ENCODE measurements at places on chromosomes 16 and 17. TPM values are rescaled to one million over a fixed set of nuclear protein-coding genes. Genes with fewer than 3 reads are reported as not detected.

Gene GPR179
- not detected for total RNA-seq

Gene EFCAB5
- total RNA-seq = 0.34 TPM

Gene CTNS
- 14.5 TPM for total RNA-seq

Gene BICDL2
- not detected for total RNA-seq

Gene ADAT1
- 66.0 TPM for total RNA-seq

Gene GPRC5C
- 14.3 TPM for total RNA-seq

Gene TP53TG3B
- not detected for total RNA-seq

Gene DNAH17
- 0.76 TPM for total RNA-seq

Gene KRT9
- not detected for total RNA-seq

Gene RCVRN
- not detected for total RNA-seq

Gene NUTF2
- total RNA-seq = 190 TPM

All from dermis lymphatic vessel endothelial cell (primary cell).